ENCODE measurements at places on chromosomes 3 and 15.

GRCh38 chr3:155332716-155333115 lies 39.2 kb upstream of the STRIT1 start:
- DNase-seq: no peak

DNA sequence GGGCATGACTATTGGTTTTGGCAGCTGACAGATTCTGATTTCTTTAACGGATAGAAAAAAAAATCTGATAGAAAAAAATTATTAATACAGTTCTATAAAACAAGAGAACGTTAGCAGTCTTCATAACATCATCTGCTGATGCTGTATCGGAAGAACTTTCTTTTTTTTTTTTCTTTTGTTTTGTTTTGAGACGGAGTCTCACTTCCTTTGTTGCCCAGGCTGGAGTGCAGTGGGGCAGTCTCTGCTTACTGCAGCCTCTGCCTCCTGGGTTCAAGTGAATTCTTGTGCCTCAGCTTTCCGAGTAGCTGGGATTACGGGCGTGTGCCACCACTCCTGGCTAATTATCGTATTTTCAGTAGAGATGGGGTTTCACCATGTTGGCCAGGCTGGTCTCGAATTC lies 271.2 kb upstream of the DPPA4 start:
- DNase-seq: no peak

- DNase-seq: no peak
Measured at GRCh38 chr15:69562564-69562963, 109.9 kb downstream of the RPLP1 start.

DNA sequence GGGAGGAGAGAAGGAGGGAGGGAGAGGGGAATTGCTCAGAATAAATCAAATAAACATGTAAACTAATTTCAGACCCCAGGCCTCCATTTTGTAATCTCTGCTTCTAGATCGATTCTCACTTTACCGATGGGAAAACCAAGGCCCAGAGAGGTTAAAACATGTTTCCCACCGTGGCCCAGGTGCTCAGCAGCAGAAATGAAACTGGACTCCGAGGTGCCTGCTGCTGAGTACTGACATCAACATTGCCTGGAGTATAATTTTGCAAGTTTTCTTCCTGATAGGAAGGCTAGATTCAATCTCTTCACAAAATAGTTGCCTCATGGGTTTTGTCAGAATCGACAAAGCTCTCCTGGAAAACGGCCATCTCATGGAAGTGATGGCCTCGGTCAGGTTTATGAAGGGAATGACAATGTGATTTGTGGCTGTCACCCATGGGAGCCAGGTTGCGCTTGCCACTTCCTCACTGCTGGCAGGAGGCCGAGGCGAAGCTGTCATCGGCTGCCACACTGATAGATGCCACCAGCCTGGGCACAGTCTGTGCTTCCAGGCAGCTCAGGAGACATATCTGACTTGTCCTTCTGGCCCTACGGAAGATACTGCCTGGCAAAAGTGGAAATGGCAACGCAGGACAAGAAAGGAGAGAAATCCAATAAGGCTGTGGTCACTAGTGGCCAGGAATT lies 133.1 kb upstream of the LRRN1 start:
- DNase-seq: peak; percentile 45

- DNase-seq: peak; percentile 99
Measured at GRCh38 chr15:55907797-55908196, 85.6 kb downstream of the NEDD4 start.

- no peak for DNase-seq
Measured at GRCh38 chr3:136211547-136211946, 15.4 kb upstream of the MSL2 start.

GRCh38 chr15:31079519-31079918 lies 22.0 kb downstream of the TRPM1 start:
- no peak for DNase-seq

DNA sequence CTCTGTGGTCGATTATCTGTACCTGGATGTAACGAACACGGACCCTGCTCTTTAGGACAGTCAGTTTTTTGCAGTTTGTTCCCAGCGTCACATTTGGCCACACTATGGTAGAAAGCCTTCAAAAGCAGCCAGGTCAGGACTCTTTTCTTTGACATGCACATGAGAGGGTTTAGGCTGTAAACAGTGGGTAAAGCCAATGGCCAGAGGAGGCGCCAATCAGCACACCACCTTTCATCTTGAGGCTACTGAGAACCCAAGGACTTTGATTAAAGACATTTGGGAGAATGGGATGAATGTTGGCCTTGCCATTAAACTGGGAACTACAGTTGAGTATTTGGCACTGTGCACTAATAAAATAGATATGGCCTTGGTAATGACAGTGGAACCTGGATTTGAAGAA lies 225.9 kb downstream of the OXSM start:
- no peak for DNase-seq

GRCh38 chr3:161319867-161320266 lies 51.5 kb downstream of the SPTSSB start:
- DNase-seq: no peak

DNA sequence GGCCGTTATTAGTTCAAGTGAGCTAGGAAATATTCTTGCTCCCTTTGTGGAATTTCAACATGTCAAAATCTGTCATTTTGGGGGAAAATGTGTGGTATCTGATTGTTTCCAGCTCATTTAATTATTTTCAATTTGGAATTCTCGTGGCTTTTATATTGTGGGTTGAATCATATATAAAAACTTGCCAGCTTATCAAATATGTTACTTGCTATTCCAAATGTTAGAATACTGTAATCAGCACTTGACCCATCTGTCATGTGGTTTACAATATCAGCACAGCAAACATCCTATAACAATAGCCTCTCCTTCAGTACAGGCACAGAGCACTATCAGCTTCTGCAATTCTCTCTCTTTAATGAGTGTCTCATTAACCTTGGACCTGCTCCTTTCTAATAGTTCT lies 130.2 kb upstream of the FEZF2 start:
- no peak for DNase-seq

DNA sequence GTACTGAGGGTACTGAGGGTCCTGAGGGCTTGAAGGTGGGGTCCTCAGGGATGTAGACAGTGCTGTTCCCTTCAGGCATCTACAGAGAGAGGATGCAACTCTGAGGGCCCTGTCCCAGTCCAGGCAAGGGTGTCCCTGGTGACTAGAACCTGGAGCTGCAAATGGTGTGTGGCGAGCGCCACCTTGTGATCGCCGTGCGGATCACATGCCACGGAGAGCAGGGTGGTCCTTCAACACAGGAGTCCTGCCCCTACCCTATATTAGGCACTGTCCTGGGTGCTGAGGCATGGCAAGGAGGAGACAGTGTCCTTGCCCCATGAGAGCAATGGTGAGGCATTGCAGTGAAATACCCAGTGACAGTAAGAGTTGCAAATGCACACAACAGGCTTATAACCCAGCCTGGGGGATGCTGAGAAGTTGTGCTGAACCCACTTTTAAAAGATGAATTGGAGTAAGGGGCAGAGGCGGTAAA lies 23.6 kb downstream of the RHCG start:
- peak; percentile 29 for DNase-seq

- DNase-seq: no peak
Measured at GRCh38 chr3:193347521-193348501, 30.7 kb downstream of the ATP13A5 start.

- no peak for DNase-seq
Measured at GRCh38 chr15:96070636-96071035, 259.9 kb upstream of the NR2F2 start.

GRCh38 chr3:36693670-36694069 lies 70.7 kb downstream of the DCLK3 start:
- DNase-seq: no peak

GRCh38 chr3:108983051-108983450 lies 29.4 kb upstream of the GUCA1C start:
- DNase-seq: no peak

DNA sequence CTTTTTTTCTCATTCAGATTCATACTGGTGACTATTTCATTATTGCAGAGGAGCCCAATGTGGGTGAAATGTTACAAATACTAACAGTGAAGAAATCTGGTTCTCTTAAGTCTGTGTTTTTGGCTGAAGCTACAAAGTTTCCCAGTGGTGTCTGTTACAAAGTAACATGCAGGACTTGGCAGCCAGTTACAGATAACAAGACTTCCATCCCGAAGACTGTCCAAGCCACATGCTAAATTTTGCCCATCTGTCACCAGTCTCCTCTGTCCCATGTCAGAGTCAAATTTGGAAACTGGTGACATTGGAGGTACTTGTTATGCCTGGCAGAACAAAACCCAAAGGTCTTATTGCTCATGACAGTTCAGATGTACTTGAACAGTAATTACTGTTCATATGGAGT lies 269.2 kb upstream of the GOLIM4 start:
- no peak for DNase-seq

DNA sequence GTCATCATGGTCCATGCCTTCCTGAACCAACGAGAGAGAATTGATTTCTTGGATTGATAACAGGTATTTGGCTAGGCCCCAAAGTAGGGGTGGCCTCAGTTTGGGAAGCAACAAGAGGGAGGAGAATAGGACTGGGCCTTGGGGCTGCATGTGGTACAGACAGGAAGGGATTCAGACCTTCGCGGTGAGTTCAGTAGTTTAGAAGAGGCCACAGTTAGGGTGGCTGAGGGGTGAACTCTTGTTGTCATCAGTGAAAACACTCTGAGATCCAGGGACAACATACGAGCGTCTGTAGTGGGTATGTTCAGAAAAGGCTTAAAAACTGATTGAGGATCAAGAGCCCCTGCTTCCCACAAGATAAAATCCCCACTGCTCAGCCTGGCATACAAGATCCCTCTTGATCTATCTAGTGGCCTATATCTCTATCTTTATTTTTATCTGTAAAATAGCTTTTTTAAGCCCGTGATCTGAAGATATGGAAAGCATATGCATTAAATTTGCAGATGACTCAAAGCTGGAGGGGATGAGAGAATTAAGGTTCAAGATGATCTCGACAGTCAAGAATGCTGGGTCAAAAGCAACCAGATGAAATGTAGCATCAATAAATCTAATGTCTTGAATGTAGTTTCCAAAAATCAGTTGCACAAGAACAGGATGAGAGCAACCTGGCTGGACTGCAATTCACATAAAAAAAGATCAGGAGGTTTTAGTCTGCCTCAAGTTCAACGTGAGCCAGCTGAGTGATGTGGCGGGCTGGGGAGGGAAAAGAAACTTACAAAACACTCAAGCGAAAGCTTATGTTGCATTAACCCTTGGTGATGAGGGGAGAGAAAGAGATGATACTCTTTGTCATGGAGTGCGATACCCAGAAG lies 221.1 kb upstream of the TLE3 start:
- DNase-seq: no peak

- DNase-seq: no peak
Measured at GRCh38 chr3:168511428-168512014, 415.8 kb upstream of the GOLIM4 start.

- no peak for DNase-seq
Measured at GRCh38 chr15:56001471-56002078, 8.2 kb upstream of the NEDD4 start.

DNA sequence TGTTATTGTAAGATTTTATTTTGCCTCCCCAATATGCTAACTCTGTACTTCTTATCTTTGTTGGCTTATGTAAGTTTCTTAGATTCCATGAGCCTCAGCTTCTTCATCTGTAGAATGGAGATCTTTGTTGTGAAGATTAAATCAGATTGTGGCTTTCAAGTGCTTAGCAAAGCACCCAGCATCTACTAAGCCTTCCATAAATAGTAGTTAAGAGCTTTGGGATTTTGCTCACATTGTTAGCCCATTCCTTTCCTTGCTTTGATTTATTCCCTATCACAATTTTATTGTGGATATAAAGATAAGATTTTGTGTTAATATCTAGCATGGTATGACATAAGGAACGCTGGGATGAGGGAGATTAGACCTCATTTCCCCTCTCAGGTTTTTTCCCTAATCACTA lies 501.4 kb downstream of the PYDC2 start:
- DNase-seq: no peak

DNA sequence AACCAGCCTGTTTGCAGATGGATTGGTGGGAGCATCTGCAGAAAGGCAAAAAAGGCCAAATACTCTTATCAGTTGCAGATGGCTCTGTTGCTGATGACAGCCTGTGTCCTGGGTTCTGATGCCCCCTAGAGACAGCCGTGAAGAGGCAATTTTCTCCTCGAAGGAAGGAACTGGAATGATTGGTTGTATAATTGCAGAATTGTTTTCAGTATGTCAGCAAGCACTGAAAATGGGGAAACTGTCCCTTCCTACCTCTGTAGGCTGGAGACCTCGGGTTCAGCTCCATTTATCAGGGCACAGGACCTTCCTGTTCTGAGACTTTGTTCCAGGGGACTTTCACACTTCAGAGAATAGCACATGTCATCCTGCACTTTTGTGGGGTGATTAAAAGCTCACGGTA lies 103.0 kb downstream of the PGPEP1L start:
- peak; percentile 26 for DNase-seq

DNA sequence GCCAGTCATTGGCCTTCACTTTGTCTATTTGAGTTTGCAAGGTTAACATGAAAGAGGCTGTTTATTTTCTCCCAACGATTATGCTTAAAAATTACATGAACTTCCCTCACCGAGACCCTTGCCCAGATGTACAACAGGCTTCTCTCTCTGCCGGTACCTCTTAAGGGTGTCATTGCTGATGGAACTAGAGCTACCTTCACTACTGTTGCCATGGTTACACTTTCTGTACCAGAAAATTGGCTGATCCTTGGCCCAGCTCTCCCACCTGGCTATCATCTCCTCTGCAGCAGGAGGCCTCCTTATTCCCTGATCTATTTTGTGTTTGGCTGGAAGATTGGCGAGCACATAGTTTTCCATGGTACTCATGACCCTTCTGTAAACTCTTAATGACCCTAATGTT lies 24.0 kb upstream of the LIPC start:
- no peak for DNase-seq

GRCh38 chr3:145776782-145777408 lies 384.1 kb downstream of the PLOD2 start:
- DNase-seq: peak; percentile 29

DNA sequence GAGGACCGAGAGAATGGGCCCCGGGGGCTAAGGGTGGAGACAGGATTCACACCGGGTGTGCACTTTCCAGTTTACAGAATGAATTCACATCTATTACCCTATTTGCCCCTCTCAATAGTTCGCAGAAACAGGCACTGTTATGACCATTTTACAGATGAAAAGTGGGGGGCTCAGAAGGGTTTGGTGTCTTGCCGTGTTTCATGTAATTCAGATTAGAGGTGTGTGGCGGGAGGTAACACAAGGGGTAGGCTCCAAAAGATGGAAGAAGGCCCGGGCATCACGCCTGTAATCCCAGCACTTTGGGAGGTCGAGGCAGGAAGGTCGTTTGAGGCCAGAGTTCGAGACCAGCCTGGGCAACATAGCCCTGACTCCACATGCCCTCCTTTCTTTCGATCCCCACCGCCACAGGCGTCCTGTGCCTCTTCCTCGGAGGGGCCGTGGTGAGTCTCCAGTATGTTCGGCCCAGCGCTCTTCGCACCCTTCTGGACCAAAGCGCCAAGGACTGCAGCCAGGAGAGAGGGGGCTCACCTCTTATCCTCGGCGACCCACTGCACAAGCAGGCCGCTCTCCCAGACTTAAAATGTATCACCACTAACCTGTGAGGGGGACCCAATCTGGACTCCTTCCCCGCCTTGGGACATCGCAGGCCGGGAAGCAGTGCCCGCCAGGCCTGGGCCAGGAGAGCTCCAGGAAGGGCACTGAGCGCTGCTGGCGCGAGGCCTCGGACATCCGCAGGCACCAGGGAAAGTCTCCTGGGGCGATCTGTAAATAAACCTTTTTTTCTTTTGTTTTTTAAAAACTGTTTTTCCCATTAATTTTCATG lies 3.4 kb downstream of the DUOXA2 start:
- DNase-seq: no peak

- DNase-seq: no peak
Measured at GRCh38 chr3:178302966-178303930, 233.0 kb upstream of the KCNMB2 start.

- no peak for DNase-seq
Measured at GRCh38 chr3:163347944-163348343, 1730.4 kb downstream of the SI start.

Measured in RCC 7860 (cell line).